Inflammatory macrophage treated with lipopolysaccharide for 4 hours (primary cell): ENCODE measurements at places on chromosomes 16 and 17.

DNA sequence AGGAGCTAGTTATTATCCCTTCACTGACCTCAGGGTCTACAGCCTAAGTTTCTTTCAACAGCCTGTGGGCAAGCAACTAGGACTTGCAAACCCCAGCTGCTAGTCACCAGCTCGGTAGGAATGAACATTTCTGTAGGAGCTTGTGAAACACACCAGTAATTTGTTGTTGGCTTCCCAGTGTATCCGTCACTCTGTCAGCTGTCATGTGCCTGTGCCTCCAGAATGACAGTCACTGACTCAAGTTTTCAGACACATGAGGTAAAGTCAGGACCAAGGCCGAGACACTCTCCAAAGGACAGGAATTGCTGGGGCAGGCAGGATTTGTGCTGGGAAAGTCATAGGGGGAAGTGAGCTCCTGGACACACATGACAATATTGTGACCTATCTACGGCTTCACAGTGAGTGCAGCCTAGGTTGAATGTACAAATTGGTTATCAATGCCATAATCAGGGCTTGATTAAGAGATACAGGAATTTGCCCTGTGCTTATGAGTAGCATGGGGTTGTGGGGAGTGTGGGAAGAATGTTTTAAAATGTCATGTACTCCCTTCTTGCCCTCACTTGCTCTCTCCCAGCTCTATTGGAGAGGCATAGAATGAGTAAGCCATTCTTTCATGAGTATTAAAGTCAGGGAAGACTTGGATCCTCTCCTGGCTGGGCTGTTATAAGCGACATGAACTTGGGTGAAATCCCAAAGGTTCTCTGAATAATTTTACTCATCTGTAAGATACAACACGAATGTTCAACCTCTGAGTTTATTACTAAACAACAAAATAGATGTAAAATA is 391.4 kb downstream of the UTP18 start:
- no peak for DNase-seq

DNA sequence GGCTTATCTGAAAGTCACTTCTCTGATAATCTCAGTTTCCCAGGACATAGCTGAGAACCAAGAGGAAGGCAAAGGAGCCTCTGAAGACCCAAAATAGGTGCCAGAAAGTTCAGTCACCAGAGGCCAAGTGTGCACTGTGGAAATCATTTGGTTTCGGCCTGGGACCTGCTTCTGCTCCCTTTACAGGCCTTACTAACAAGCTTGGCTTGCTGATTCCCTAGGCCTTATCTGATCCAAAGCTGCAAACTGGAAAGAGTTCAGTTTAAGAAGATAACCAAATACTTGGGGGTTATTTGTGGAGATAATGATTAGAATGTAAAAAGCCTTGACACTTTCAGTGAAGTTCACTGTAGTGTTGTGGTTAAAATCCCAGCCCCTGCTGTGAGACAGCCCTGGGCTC is 17.0 kb downstream of the ITGA3 start:
- DNase-seq = no peak

GRCh38 chr17:57862694-57863667 is 13.1 kb upstream of the MRPS23 start:
- no peak for DNase-seq

DNA sequence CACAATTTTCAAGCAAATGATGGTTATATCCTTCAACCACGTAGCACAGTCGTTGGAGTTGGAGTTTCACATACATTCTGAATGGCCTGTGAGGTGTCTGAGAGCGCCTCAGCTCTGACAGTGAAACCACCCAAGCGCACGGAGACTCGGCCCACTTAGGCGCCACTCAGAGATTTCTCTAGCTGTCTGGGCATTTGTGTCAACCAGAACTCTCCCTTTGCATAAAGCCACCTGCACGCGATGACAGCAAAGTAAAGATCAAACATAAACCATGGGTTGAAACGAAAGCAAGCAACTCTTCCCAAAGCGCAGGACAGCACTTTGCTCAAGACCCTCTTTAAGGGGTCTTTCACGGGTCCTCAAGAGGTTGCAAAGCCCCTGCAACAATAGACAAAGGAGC is 533 bp downstream of the SLC6A4 start:
- no peak for DNase-seq

- no peak for DNase-seq
Observed at GRCh38 chr17:40281663-40282062, 6.0 kb upstream of the CDC6 start.

- no peak for DNase-seq
Observed at GRCh38 chr17:64622931-64623654, 39.0 kb downstream of the SMURF2 start.

- no peak for DNase-seq
Observed at GRCh38 chr16:783404-784161, 4.6 kb downstream of the RPUSD1 start.

GRCh38 chr16:21116148-21116693 is 34.4 kb downstream of the DNAH3 start:
- DNase-seq = peak; percentile 41

- no peak for DNase-seq
Observed at GRCh38 chr17:40326832-40327199, 17.8 kb downstream of the RARA start.

DNA sequence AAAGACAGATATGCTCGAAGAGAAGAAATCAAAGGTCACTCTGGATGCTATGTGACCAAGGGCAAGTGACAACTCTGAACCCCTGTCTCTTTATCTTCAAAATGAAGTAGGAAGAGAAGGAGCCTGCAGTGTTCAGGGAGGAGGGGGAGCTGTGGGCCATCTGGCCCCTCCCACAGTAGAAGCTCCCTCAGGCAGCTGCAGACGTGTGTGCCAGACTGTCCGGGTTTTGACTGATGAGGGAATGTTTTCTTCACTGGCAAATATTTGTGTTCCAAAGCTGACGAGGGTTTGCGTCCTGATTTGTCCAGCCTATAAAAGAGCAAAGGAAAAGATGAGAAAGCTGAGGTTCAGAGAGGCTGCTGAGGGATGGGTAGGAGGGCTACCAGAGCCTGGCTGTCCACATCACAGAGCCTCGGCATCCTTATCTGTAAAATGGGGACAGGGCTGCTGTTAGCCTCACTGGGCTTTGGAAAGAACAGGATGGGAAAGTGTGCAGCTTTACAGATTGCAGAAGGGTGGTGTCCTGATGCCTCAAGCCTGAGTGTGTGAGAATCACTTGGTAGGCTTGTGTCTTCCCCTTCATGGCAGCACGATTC is 1.8 kb upstream of the GINS2 start:
- no peak for DNase-seq

DNA sequence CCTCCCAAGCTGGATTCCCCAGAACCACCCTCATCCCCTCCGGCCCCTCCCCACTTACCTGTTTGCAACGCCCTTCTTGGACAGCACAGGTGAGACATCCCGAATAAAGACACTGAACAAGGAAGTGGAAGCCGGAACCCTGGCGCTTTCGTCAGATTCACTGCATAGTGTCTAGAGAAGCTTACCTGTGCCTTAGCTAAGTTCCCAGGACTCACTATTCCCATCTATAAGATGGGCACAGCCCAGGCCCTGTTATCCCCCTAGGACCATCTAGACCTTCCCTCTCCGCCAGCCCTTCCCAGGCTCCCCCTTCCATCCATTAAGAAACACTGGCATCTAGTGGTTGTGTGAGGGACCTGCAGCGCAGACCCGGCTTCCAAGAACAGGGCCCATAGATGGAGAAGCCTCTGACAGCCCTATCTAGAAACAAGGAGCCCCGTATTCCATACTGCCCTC is 26.9 kb upstream of the RPL38 start:
- DNase-seq = peak; percentile 45

DNA sequence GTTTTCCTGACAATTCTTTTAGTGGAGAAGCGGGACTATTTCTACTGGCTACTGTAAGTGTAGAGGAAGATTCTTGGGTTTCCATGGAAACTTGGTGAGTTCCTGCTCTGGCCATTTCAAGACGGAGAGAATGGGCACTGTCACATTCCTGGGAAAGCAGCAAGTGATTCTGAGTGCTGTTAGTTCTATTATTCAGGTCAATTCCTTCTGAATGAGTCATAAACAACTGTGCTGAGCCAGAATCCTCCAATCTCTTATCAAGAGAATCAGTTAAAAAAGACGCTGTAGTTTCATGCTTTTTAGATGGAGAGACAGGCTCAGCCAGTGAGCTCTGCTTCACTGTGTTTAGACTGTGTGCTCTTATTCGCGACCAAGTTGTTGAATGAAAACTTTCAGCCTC is 19.6 kb downstream of the AKAP10 start:
- no peak for DNase-seq

GRCh38 chr16:61233713-61234112 is 802.5 kb downstream of the CDH8 start:
- no peak for DNase-seq

- no peak for DNase-seq
Observed at GRCh38 chr16:23026784-23027362, 122.4 kb downstream of the USP31 start.

DNA sequence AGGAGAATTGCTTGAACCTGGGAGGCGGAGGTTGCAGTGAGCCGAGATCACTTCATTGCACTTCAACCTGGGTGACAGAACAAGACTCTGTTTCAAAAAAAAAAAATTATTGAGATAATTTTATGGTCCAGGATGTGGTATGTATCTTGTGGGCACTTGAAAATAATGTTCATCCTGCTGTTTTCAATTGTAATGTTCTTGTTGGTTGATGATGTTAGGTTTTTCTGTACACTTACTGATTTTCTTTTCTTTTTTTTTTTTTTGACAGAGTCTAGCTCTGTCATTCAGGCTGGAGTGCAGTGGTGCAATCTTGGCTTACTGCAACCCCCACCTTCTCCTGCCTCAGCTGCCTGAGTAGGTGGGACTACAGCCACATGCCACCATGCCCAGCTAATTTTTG is 29.7 kb downstream of the TBX21 start:
- no peak for DNase-seq

GRCh38 chr17:65055280-65055707 is 1.2 kb downstream of the GNA13 start:
- no peak for DNase-seq

DNA sequence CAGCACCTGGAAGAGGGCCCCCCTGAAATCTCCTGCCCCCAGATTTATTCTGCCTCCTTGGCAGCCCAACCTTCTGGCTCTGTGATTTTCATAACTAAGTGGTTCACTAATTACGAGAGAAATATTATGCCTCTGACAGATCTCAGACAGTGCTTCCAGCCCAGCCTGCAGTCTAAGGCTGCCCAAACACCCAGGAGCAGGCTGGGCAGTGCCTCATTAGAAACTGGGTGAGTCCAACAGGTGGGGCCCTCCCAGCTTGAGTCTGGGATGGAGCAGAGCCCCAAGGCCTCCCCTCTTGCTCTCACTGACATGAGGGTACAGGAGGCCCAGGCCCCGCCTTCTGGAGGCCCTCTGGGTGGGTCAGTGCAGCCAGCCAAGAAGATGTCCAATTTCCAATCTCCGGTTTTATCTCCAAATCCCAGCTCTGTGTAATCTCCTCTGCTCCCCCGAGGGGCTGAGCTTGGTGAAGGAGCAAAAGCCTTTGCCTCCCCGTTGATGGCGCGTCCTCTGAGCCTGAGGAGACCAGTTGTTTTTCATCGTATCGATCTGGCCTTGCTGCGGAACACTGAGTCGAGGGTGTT is 20.1 kb upstream of the ABCC3 start:
- DNase-seq = no peak

DNA sequence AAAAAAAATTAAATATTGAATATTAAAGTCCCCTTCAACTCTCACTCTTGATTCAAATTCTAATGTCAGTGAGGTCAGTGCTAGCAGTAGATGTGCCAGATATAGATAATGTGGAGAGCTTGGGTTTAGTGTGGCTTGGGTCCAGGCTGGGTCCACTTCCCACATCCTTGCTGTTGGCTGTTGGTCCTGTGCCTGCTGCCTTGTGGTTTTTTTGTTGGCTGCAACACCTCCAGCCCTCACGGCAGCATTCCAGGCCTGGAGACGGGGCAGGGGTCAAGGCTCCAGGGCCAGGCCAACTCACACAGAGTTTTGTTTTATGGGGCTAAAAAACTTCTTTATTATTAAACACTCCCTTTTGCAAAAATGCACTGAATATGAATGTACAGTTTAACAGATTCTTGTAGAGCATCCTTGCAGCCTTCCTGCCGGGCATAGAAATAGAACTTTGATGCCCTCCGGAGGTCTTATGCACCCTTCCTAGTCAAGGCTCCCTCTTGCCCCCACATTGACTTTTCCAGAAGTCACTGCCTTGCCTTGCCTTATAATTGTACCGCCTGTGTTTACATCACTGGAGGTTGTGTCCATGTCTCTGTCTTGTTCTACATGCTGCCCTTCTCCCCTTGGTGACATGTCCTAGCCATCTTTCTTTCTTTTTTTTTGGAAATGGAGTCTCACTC is 25.5 kb upstream of the MYO15B start:
- DNase-seq = no peak

DNA sequence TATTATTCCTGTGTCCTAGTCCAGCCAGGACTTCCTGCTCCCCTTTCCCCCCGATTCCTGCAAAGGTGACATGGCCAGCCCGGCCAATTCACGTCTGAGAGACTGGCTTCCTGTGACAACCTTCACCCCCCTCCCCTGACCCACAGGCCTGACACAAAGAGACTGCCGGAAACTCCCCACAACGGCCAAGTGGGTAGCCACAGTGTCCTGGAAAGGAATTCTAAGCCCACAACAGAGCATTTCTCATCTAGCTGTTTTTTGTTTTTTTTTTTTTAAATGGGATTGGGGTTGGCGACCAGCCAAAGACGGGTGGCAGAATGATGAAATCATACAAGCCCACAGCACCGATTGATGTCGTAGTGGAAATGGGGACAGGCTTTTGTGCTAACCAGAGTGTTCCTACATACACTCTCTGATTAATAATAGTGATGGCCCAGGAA is 2.8 kb upstream of the XAF1 start:
- DNase-seq = peak; percentile 39
